ENCODE measurements at places on chromosomes 12 and 14.

DNA sequence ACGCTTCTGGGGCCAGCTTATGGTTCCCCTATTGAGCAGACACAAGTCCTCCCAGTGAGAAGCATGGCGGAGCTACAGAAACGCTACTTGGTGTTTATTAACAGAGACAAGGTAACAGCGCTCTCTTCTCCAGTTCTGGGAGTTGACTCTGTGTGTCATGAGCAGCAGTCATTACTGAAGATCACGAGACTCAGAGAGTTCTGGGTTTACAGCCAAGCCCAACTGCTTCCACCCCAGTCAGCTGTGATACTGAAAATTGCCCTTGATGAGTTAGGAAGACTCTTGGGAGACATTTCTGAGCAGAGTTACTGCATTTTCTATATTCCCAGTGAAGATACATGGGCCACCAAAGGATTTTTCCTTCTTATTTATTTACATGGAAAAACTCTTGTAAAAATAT is 48.6 kb downstream of the CFAP251 start:
- no peak for DNase-seq

- no peak for DNase-seq
Measured at GRCh38 chr14:66238969-66239368, 247.2 kb upstream of the CCDC196 start.

DNA sequence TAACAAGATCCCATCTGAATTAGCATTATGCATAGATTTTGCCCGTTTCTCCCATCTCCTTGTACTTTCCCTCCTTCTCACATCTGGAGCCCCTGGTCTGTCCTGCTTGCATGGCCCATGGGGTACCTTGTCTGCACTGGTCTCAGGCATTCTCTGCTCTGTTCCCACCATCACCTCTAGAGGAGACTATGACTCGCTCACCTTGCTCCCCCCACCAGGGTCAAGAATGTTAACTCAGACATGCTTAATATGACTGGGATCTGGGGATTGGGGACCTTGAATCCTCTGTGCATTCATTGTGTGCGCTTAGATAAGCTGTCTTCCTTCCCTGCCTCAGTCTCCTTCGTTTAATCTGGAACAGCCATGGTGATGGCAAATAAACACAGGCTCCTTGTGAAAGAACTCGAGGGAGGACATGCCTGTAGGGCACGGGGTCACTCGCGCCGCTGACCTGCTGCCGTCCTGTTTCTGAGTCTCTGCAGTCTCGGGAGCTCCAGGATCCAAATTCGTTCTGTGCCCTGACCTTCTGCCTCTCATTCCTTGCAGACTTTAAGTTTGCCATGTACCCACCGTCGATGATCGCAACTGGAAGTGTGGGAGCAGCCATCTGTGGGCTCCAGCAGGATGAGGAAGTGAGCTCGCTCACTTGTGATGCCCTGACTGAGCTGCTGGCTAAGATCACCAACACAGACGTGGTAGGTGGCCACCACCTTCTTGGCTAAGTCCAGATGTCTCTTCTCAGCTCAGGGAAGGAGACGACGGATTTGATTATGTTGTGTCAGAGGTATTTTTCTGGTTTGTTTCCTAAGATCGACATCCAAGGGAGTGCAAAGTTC is 15.0 kb downstream of the CCND2 start:
- DNase-seq: no peak

GRCh38 chr12:64756376-64756775 is 2.8 kb downstream of the GNS start:
- no peak for DNase-seq

DNA sequence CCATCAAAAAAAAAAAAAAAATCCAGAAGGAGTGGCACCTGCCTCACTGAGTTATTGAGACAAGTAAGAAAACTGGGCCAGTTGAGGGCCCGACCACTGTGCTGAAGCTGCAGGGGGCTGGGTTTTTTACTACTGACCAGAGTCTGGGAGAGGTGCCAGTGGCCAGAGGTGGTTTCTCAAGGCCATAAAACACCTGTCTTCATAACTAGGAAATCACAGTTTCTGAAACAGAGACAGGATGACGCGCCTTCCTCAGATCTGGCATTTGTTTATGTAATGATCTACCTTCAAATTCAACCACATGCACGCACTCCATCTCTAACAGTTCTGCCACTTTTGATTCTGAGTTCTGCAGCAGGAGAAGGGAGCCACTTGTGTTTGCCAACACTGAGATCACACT is 12.7 kb downstream of the TSPAN11 start:
- no peak for DNase-seq

- DNase-seq: no peak
Measured at GRCh38 chr12:95940514-95940913, 1.9 kb downstream of the CCDC38 start.

DNA sequence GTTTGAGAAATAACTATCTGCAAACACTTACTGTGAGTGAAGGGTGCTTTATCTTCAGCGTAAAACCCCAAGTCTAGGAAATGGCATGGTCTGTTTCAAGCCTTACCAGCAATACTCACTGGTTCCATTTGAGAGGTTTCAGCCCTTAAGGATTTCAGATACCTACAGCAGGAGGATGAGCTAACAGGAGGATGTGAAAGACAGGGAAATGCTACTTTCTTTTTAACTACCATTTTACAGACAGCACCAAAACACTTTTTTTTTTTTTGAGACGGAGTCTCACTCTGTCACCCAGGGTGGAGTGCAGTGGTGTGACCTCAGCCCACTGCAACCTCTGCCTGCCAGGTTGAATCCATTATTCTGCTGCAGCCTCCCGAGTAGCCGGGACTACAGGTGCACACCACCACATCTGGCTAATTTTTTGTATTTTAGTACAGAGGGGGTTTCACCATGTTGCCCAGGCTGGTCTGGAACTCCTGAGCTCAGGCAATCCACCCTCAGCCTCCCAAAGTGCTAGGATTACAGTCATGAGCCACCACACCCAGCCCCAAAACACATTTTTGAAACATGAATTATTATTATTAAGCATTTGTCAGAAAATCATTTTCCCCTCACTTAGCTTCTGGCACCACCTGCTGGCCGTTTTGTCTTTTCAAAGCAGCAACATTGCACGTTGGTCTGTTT is 4.6 kb downstream of the MTRFR start:
- peak; percentile 51 for DNase-seq

DNA sequence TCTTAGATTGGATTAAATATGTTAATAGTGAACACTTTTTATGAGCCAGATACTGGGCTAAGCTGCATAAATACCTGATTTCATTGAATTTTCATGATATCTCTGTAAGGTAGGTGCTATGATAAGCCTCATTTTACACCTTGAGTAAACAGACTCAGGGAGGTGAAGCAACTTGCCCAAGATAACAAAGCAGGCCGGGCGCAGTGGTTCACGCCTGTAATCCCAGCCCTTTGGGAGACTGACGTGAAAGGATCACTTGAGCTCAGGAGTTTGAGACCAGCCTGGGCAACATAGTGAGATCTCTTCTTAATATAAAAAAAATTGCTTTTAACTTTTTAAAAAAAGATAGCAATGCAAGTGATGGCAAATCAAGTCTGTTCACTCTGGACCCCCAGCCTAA is 1.4 kb downstream of the GNB3 start:
- DNase-seq: no peak

DNA sequence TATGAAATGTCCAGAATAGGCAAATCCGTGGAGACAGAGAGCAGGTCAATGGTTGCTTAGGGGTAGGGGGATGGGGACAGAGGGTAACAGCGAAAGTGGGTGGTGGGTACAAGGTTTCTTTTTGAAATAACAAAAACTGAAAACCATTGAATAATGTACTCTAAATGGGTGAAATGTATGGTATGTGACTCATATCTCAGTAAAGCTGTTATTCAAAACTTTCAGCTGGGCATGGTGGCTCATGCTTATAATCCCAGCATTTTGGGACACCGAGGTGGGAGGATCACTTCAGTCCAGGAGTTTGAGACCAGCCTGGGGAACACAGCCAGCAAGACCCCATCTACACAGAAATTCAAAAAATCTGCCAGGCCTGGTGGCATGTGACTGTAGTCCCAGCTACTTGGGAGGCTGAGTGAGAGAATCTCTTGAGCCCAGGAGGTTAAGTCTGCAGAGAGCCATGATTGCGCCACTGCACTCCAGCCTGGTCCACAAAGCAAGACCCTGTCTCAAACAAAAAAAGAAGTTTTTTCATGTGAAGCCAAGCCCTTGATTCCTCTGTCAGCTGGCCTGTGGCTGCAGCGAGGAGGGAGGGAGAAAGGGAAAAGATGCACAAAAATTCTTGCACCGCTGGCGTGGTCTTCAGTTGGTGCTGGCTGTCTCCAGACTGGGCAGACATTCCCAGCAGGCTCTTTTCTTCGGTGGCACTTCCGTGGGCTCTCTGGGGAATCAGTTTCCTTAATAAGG is 248.2 kb downstream of the SLC41A2 start:
- no peak for DNase-seq

DNA sequence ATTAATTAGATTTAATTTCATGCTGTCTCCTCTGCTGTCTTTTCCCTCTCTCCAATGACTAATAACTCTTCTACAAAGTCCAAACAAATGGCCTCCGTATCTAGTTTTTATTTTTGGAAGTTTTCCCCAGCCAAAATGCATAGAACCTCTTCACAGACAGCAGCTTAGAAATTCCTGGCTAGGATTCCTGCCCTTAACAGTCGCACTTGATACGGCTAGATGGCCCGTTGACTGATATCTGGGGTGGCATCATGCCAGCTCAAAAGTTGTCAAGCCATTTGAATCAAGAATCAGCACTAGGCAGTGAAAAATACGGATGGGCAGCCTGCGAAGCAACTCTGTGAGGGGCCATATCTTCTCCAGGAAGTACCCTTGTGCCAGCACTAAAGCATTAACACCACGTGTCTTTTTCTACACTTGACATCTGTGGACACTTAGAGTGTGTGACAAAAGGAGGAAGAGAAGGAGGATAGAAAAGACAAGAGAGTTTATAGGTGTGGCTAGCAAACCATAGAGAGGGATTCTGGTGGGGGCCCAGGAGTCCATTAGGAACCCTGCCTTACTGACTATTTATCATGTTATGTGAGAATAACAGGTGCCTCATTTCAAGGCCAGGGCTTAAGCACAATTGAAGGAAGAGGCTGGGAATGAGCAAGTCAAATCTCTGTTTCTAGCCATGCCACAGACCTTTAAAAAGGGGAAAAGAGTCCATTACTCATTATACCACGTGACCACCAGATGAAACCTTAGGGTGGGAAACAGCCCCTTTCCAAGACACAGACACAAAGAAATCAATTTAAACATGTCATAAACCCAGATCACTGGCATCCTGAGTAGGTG is 39.2 kb upstream of the KRR1 start:
- DNase-seq: no peak

- DNase-seq: no peak
Measured at GRCh38 chr12:65510584-65511050, 232.1 kb downstream of the MSRB3 start.
